DMS53 (cell line): ENCODE measurements at places on chromosomes 3 and 15.

- no peak for DNase-seq
Measured at GRCh38 chr3:127493924-127494646, 96.4 kb downstream of the TPRA1 start.

DNA sequence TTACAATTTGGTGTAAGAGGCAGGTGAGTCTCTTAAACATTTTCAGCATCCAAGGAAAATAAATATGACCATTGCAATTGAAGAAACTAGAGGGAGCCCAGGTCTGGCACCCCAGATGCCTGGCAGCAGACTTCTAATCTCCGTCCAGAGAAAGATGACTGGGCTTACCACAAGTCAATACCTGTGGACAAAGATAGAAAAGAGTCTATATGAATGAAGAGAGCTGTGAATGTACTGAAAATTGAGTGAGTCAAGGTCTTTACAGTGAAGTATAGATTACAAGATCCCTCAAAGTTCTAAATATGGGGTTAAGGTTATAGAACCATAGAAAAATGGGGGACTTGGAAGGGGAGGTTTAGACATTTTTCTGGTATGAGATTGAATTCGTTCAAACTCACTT is 827.4 kb upstream of the NR2F2 start:
- no peak for DNase-seq

GRCh38 chr3:128198313-128198712 is 45.0 kb downstream of the EEFSEC start:
- no peak for DNase-seq

DNA sequence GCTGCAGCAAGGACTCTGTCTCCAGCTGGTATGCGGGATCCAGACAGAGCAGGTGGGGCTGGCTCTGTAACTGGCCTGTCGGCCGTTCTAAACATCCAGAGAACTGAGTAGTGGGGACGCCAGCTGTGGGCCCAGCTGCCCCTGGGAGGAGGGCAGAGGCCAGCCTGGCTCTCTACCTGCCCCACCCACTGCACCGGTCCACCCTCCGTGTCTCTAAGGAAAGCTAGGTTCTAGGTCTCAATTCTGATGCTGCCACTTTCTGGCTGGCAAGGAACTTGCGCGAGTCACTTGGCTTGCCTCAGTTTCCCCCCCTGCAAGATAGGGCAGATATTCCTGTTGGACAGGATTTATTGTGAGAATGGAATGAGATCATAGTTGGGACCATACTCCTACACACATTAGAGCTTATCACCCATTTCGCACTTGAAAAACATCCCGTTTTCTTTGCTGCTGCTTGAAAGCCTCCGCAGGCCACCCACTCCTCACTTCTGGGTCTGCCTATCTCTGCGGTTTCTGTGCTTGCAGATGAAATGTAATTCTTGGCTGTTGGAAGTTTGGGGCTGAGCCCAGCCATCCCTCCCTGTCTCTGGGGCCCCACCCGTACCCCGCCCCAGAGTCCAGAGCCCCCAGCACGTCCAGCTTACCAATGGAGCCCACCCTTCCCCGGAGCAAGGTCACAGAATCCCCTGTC is 65.8 kb downstream of the IQSEC1 start:
- DNase-seq, result no peak

GRCh38 chr3:149090907-149091306 is 4.6 kb upstream of the HLTF start:
- no peak for DNase-seq

GRCh38 chr3:124601190-124601589 is 129.1 kb upstream of the UMPS start:
- no peak for DNase-seq

- peak; percentile 51 for DNase-seq
Measured at GRCh38 chr3:138332472-138333073, 2.9 kb upstream of the NME9 start.

- DNase-seq, result no peak
Measured at GRCh38 chr3:56926243-56926946, 124.6 kb upstream of the ARHGEF3 start.

GRCh38 chr3:71026634-71027578 is 556.6 kb downstream of the FOXP1 start:
- DNase-seq, result peak; percentile 64

DNA sequence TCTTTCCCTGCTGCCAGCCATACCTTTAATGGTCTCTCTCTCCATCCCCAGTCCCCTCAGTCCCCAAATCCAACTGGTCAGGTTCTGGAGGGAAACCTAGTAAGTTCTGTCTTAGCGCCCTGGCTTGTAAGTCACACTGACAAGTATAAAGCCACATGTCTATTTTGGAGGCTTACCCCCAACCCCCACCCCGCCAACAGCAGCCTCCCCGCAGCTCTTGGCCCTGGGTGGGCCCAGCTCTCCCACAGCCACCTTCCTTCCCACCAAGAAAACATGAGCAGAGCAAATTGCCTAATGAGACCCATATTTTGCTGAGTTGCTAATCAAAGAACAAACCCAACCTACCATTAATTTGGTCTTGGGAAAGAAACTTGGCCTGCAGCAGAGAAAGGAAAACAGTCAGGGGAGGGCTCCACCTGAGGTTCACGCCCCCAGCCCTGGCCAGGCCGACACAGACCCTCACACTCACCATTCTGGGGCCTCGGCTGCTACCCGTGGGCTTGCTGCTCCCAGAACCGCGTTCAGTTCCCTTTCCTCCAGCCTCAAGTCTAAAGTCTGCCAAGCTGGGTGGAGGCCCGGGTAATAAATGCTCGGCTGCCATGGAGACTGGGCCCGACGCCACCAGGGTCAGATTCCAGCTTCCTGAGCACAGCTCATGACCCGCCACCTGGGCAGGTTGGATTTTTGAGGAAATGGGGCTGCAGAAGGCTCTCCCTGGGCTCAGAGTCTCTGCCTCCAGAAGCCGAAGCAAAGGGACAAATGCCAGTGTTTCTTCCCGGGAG is at the start of gene CALML4:
CALML4 (minus strand) TSS at position 557 of the 782 bp plus-strand sequence; CDS start at position 472, 85 bp downstream.
- no peak for DNase-seq

DNA sequence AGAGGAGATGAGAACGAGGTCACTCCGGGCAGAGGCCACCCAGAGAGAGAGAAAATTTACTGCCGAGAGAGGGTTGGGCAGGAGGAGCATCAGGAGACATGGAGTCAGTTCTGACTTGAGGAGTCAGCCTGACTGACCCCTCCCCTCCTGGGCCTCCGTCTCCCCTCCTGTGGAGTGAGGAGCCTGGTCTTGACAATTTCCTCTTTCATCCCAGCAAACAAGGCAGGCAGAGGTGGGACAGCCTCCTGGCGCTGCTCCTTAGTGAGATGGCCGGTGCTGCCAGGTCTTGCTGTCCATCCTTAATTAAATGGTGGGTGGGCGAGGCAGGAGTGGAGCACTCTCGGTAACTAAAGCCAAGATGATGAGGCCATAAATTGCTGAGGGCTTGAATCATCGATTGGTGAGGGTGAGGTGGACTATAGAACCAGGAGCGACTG is 60.6 kb downstream of the CYP11A1 start:
- no peak for DNase-seq

GRCh38 chr3:168844472-168844871 is 748.7 kb upstream of the GOLIM4 start:
- DNase-seq, result peak; percentile 3

- DNase-seq, result no peak
Measured at GRCh38 chr3:116200956-116201690, 244.2 kb downstream of the LSAMP start.

DNA sequence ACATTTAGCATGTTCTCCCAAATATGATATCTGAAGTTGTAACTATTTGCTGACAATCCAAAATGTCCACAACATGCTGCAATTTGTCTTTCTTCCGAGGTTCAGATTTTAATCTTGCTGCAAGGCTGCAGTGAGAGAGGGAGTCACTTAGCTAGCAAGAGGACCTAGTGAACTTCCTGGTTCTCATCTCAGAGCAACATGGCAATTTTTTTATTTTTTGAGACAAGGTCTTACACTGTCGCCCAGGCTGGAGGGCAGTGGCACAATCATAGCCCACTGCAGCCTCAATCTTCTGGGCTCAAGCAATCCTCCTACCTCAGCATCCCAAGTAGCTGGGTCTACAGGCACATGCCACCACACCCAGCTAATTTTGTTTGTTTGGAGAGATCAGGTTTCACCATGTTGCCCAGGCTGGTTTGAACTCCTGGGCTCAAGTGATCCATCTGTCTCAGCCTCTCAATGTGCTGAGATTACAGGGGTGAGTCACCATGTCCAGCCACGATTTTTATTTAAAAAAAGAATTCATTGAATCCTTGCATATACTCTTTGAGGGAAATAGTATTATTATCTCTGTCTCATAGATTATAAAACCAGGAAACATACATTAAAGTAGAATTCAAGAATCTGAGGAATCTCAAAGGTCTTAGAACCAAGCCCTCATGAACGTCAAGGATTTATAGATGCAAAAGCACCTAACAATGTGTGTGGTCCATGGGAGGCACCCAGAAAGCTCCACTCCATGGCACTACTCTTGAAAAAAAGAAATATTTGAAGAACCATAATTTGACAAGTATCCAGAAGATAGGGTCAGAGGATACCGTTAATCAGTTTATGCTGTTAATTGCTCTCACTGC is 9.1 kb downstream of the HDC start:
- peak; percentile 80 for DNase-seq

DNA sequence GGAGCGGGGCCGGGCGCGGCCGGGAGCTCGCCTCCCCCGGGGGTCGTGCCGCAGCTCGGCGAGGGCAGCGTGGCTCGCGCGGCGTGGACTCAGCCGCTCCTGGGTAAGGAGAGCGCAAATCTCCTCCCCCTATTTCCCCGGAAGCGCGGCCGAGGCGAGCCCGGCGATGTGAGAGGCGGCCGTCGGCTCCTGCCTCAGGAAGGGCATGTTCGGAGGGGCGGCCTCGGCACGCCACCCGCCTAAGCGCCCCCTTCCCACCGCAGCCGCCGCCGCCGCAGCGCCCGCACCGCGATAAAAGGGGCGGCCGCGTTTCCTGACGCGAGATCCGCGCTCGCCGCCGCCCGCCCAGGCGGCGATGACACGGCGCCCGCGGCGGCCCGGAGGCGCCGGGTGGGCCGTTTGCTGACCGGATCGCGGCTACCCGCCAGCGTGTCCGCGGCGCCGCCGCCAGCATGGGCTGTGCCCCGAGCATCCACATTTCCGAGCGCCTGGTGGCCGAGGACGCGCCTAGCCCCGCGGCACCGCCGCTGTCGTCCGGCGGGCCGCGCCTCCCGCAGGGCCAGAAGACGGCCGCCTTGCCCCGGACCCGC is at the start of gene PDE8A:
PDE8A (plus strand) TSS at position 146 of the 590 bp plus-strand sequence; CDS start at position 453, 307 bp downstream.
- peak; percentile 77 for DNase-seq

DNA sequence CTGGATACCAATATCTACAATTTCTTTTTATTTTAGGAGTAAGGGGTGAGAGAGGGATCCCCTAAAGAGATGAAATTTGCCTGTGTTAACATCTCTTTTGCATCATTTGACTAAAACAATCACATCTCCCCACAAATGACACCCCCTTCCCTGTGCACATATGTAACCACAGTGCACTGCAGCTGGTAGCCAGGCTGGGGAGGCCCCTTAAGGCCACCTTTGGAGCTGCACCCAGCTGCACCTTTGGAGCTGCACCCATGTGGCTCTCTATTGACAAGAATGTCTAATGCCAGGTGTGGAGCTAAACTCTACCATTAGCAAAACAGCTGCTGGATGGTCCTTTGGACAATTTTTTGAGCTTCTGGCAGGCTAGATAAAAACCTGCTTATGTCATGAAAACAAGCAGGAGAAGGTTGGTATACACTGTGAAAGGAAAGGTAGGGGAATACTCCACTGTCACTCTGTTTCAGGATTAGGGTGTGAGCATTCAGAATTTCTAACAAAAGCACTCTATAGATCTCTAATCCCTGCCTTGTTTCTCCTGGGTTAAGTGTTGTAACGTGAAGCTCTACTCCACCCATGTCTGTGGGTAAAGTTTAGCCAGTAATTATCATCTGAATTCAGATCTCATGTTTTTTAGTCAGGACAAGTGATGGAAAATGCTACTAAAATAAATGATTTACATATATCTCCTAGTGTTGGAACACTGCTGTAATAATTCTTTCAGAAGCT is 52.1 kb downstream of the TFG start:
- peak; percentile 63 for DNase-seq

- peak; percentile 76 for DNase-seq
Measured at GRCh38 chr3:46892285-46893145, 15.0 kb downstream of the PTH1R start.

GRCh38 chr3:87197531-87197930 is 29.6 kb upstream of the CHMP2B start:
- no peak for DNase-seq

DNA sequence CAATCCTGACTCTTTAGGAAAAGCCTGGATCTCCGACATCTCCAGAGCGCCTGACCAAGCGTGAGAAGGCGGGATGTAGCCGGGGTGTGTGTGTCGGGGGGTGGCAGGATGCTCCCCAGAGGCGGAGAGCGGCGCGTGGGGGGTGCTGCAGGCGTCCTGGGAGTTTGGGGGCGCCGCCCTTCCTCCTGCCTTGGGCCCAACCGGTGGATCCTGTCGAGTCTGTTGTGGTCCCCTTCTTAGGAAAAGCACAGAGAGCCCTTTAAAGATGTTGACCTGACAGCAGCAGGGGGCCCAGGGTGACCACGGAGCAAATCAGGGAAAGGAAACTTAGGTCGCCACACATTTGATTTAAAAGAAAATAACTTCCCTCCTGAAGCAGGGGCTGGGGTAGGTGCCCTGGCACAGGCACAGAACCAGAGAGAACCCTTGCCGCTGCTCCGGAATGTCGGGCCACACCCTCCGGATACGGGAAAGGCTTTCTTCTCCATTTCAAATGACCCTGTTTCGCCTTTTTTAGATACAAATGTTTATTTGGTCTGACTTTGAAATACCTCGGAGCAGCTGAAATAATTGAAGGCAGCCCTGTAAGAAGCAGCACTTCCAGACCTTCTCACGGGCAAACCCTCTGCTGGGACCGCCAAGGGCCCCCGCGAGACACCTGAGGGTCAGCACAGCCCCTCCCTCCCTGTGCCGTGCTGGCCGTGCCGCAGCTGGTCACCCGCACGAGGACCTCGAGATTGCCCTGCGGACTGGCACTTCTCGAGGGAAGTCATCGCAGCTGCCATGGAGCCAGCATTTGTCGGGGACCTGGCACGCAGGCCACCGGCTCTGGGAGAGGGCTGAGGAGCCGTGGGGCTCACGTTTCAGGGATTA is 102.9 kb upstream of the KLF13 start:
- no peak for DNase-seq

- DNase-seq, result no peak
Measured at GRCh38 chr3:127197300-127198189, 4.6 kb downstream of the PRR23E start.

GRCh38 chr15:99282121-99282520 is 30.8 kb downstream of the LRRC28 start:
- no peak for DNase-seq

GRCh38 chr15:82805994-82806406 is at the start of gene FSD2:
TSS of gene FSD2 (minus strand) at chr15:82806069. CDS start at chr15:82787390, 18,679 bp downstream.
- peak; percentile 67 for DNase-seq
